Suppressor macrophage (primary cell): ENCODE measurements at places on chromosomes 16 and 17.

- DNase-seq, result no peak
Measured at GRCh38 chr16:15489016-15489415, 54.6 kb downstream of the BMERB1 start.

GRCh38 chr16:35562919-35563318, 2103.5 kb downstream of the TP53TG3F start:
- DNase-seq, result no peak

DNA sequence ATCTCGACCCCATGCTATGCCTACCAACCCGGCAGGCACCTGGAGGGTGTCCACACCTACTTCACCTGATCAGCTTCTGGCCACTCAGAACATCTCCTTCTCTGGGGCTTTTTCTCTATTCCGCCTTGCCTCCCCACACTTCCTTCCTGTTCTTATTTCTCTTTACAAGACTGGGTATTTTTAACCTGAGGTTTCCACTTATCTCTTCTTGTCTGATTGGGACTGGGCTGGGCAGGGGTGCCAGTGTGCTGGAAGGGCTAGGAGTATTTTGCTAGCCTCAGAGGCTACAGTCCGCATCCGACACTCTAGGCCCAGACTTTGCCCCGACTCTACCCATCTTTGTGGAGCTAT, 26.2 kb upstream of the ZNF652 start:
- no peak for DNase-seq

DNA sequence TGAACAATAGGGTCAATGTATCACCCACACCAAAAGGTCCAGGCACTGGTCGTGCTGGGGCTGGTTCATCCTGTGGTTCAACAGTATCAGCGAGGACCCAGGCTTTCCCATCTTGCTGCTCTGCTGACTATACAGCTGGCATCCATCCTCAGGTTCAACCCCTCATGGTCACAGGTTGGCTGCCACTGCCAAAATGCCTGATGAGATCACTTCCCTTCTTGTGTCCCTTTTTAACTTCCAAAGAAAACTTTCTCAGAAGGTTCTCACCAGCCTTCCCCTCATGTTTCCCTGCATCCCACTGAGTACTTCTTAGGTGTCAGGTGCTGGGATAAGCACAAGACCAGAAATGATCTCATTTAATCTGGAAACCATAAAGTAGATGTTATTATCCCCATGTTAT, 25.7 kb downstream of the CLEC16A start:
- no peak for DNase-seq

DNA sequence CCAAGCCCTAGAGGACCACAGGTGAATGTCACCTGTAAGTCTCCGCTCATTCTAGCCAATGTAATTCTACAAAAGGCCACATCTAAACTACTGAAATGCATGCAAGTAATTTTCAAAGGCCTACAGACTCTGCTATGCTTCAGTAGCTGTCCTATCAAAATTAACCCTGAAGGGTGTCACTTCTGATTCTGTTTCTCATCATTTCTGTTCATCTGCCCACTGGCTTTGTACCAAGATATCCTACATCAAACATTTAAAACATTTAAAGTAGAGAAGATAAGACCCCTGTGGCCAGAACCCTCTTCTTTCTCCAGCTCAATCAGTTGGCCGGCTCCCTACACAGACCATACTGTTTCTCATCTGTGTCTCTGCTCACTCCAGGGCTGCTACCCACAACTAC, 21.5 kb downstream of the PHF12 start:
- no peak for DNase-seq

DNA sequence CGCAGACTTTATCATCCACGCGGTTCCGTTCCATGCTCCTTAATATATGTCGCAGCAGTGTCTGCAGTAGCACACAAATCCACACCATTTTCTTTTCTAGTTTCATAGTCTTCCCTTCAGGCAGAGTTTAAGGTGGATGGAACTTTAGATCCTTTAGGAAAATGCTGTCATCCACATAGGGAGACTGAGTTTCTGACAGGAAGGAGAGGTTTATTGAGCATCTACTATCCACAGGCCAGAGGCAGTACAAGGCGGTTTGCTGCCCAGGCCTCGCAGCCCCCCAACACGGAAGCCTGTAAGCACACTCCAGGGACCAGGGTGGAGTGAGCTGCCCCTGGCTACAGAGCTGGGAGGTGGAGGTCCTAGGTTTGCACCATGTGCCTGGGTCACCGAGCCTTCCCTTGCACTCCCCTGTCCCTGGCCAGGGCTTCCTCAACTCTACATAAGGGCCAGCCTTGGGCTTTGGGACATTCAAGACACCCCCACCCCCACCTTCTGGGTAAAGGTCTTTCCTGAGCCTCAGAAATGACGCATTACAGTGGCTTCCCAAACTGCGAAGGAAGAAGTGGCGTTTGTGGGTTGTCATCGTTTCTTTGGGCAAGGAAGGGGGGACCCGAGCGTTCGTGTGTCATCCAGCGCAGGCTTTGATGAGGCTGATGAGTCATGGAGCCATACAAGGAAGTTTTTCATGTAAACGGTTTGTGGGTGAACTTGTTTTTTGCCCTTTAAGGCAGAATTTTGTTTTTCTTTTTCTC, 146.5 kb upstream of the PLCG2 start:
- DNase-seq, result peak; percentile 94

DNA sequence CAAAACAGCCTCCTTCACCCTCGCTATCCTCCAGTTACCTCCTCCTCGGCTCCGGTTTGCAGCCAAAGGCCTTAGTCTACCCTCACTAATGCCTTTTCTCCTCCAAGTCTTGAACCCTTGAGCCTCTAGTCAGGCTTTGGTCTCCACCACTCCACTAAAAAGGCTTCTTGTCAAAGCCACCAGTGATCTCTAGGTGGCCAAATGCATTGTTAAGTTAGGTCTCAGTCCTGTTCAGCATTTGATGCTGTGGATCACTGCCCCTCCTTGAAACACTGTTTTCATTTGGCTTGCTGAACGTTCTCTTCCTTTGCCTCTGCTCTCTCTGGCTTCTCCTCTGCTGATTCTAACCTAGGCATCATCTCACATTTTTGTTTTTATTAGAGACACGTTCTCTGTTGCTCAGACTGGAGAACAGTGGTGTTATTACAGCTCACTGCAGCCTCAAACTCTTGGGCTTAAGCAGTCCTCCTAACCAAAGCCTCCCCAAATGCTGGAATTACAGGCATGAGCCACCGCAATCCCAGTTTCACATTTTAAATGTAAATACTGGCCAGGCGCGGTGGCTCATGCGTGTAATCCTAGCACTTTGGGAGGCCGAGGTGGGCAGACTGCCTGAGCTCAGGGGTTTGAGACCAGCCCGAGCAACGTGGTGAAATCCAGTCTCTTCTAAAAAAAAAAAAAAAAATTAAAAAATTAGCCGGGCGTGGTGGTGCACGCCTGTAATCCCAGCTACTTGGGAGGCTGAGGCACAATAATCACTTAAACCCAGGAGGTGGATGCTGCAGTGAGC, 1.1 kb downstream of the SGF29 start:
- DNase-seq, result no peak

DNA sequence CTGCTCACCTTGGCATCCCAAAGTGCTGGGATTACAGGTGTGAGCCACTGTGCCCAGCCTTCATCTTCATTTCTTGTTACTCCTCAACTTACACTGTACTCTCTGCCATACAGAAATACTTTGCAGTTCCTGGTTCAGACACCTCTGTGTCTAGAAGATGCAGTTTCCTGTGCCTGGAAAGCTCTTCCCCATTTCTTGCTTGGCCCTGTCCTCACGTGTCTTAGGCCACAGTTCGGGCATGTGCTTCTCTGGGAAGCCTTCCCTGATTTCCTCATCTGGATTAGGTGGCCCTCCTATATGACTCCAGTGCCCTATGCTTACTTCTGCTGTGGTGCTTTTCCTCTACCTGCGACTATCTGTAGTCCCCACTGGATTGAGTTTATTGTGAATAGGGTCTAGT, 26.5 kb upstream of the CDR2 start:
- DNase-seq, result peak; percentile 85

- DNase-seq, result no peak
Measured at GRCh38 chr16:66287926-66288325, 78.6 kb upstream of the CDH5 start.

GRCh38 chr17:54153423-54153822, 330.7 kb downstream of the KIF2B start:
- DNase-seq, result no peak

GRCh38 chr17:81428121-81428515, 32.9 kb downstream of the BAHCC1 start:
- DNase-seq, result peak; percentile 58

GRCh38 chr16:16144416-16144815, 78.9 kb downstream of the ABCC6 start:
- DNase-seq, result no peak

DNA sequence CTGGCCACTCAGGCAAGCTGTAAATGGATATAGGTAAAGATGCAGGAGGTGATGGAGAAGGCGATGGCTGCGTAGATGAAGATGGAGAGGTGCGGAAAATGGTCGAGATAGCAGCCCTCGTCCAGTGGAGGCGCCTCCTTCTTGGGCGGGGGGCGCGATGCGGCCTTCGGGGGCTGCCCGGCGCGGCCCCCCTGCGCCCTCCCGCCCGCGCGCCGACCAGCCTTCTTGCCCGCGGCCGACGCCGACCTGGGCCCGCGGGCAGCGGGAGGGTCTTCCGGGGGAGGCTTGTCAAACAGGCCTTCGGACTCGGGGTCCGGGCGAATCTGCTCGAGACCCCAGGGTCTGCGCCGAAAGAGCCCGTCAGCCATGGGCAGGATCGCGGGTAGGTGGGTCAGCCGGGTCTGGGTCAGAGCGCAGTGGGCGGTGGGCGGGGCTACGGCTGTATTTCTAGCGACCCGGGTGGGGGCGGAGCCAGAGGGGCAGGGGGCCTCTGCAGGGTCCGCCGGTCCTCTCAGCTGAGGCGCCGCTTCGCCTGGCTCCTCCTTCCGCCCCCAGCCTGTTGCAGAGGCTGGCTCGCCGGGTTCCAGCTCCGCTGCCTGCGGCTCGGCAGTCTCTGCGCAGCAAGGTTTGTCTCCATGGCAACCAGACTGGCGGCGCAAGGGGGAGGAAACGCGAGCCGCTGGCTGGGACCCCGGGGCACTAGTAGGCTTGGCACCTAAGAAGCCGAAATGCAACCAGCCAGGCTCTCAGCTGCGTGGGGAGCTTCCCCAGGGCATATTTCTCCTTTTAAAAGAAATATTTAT, 14.4 kb downstream of the MIS12 start:
- peak; percentile 67 for DNase-seq

DNA sequence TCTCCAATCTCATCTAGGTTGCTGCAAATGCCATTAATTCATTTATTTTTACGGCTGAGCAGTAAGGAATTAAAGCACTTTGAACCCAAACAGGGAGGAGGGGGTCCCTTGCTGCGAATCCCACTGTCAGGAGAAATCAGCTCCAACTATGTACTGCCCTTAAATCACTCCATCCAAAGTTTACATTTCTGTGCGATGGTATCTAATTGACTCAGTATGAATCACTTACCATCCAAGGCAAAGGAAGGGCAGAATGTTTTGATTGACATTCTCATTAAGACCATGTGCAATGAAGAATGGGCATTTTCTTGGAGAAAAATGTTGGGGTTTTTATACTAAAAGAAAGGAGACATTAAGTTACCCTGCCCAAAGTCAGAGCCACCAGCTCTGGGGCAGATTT, 47.7 kb upstream of the XYLT1 start:
- no peak for DNase-seq

GRCh38 chr17:51088287-51088686, 32.4 kb downstream of the SPAG9 start:
- DNase-seq, result no peak

DNA sequence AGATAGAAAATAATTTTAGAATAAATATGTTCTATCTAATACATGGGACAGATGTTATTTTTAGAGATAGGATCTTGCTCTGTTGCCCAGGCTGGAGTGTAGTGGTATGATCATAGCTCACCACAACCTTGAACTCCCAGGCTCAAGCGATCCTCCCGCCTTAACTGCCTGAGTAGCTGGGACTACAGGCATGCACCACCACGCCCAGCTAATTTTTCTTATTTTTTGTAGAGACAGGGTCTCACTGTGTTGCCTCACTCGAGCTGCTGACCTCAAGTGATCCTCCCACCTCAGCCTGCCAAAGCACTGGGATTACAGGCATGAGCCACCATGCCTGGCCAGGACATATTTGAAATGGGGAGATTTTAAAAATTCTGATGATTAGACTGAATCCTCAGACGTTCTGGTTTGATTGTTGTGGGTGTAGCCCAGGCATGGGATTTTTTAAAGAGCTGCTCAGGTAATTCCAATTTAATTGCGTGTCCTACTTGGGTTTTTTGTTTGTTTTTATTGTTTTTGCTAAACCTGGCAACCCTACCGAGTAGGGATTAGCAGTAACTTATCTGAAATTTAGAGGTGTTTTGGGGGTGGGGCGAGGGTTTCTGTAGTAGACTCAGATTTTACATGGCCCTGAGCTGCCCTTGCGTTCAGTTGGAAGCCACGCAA, 142.9 kb downstream of the RAB11FIP4 start:
- no peak for DNase-seq

GRCh38 chr16:51035711-51036110, 115.4 kb downstream of the SALL1 start:
- DNase-seq, result no peak

- DNase-seq, result peak; percentile 50
Measured at GRCh38 chr17:8300627-8301242, 5.5 kb upstream of the SLC25A35 start.

- DNase-seq, result peak; percentile 65
Measured at GRCh38 chr16:28164140-28164539, 47.6 kb downstream of the XPO6 start.

GRCh38 chr16:69481901-69482341, 57.5 kb downstream of the CYB5B start:
- DNase-seq, result no peak

- no peak for DNase-seq
Measured at GRCh38 chr17:57966246-57966645, 11.0 kb upstream of the CUEDC1 start.

- no peak for DNase-seq
Measured at GRCh38 chr17:31743797-31744196, 115.2 kb downstream of the COPRS start.

DNA sequence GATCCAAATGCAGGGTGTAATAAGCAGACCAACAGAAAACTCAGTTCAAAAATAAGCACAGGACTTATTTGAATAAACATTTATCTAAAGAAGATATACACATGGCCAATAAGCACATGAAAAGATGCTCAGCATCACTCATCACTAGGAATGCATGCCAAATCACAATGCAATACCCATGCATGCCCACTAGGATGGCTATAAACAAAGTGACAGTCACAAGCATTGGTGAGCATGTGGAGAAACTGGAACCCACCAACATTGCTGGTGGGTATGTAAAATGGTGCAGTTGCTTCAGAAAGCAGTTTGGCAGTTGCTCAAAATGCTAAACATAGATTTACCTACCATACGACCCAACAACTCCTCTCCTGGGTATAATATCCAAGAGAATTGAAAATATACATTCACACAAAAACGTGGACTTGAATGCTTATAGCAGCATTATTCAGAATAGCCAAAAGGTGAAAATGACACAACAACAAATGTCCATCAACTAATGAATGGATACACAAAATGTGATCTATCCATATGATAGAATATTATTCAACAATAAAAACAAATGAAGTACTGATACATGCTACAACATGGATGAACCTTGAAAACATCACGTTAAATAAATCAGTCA, 20.1 kb downstream of the UBE2O start:
- no peak for DNase-seq

- DNase-seq, result no peak
Measured at GRCh38 chr17:16211590-16211989, 3.7 kb downstream of the NCOR1 start.
